MCF 10A (cell line): ENCODE measurements at places on chromosomes 5 and 9. TPM values are rescaled to one million over a fixed set of nuclear protein-coding genes. Genes with fewer than 3 reads are reported as not detected.

- peak; percentile 57 for DNase-seq
Observed at GRCh38 chr5:61575103-61575502, 243.0 kb downstream of the ZSWIM6 start.

DNA sequence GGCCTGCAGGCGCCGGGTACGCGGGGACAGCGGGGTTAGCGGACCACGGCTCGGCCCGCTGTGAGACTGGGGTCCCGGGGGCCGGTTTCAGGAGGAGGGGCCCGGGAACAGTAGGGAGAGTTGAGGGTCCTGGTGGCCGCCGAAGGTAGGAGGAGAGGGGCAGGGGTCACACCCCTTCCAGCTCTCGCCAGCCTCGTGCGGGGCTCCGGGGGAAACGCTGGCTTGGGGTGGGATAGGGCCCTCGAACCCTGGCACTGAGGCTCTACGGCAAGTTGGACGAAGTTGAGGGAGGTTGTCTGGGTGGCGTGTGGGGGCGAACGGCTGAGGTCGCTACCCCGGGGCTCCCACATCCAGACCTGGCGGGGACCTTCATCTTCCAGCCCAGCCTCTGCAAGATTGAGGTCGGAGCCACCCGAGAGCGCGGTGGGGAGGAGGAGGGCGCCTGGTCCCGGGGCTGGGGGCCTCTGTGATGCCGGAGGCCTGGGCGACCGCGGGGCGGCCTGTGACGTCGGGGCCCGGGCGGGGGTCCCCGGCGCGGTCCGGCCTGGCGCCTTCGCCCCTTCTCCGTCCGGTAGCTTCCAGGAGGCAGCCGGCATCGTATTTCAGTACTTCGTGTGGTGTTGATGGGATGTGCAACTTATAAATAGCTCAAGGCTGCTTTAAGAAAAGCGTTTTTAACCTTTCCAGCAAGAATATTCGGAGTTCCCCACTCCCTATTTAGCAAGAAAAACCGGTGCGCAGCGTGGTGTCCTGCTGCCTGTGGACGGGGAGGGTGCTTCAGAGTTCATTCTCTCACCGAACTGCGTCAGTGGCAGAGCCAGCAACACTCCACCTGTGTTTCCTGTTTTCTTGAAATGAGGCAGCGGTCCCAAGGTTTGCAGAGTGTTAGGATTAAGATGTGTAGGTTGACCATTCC, 902 bp downstream of the HABP4 start:
- peak; percentile 18 for DNase-seq

GRCh38 chr5:137714946-137715345, 20.9 kb downstream of the KLHL3 start:
- no peak for DNase-seq

DNA sequence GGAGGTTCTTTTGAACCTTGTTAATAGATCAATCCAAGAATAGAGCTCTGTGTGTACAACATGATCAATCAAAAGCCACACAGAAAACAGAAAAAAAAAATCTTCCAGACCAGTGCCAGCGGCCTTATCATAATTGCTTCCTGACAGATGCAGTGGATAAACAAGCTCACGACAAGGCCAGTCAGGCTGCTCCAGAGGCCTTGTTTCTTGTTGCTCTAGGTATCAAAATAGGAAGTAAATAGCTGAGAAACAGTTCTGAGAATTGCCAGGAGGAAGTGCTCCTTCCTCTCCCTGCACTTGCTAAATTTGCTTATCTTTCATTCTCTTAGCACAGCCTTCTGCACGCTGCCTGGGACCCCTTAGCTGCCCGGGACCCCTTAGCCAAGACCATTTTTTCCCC, 199.0 kb upstream of the TARS1 start:
- no peak for DNase-seq

DNA sequence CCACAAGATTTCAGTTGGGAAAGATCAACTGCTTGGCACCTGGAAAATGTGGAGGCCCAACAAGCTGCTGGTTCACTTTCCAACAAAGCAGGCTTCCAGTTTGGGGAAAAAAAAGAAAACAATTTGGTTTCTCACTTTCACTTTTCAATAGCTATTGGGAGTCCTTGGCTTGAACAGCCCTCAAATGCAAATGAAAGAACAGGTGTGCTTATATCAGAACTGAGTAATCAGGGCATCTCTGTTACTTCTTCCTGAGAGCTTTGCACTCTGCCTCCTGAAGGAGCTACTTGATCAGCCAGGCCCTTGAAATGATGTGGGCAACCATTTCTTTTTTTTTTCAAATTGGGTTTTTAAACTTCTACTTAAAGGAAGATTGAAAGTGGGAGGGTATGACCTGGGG, 73.5 kb downstream of the MFAP3 start:
- no peak for DNase-seq

DNA sequence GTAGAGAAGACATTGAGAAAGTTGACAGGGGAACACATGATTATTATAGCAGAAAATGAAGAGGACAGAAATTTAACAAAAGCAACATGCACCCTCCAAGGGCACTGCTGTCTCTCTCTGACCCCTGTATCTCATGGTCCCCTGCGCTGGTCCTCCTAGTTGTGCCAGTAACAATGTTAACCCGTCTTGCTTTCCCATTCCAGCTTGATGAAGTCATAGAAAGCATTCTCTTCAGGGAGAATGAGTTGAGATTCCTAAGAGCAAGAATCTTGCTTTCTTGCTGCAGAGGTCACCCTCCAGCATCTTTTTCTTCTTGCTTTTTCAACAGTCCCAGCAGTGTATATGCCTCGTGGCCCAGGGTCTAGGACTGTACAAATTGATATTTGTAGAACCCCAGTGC, 279.6 kb upstream of the ADAMTSL1 start:
- DNase-seq: no peak

- no peak for DNase-seq
Observed at GRCh38 chr9:120353506-120353905, 226.5 kb downstream of the CDK5RAP2 start.

DNA sequence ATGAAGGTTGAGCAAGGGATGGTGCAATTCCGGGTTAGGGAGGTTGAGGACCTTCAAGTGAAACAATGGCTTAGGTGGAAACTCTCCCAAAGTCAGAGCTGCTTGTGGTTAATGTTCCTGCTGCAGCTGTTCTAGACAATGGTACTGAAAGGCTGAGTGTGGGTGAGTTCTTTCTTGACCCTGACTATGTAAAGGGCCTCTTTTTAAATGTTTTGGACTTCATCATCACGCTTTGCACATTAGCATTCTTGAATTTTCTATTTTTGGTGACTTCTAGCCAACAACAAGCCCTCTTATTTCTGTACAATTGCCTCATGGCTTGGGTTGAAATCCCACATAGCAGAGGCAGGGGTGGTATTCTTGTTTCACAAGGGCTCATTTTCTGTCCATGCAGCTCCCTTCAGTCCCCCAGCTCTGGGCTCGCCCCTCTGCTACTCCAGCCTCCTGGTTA, 136.3 kb upstream of the ANKRD55 start:
- DNase-seq: no peak

- DNase-seq: peak; percentile 68
Observed at GRCh38 chr5:66757219-66757833, 161.1 kb downstream of the MAST4 start.

DNA sequence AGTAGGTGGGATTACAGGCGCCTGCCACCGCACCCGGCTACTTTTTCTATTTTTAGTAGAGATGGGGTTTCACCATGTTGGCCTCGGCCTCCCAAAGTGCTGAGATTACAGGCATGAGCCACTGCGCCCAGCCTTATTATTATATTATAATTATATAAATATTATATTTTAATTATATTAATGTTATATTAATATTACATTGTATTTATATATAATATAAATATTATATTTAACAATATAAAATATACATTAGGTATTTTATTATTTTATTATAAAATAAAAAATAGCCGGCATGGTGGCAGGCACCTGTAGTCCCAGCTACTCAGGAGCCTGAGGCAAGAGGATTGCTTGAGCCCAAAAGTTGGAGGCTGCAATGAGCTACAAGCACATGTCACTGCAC, 21.6 kb upstream of the GLDC start:
- no peak for DNase-seq

- DNase-seq: no peak
Observed at GRCh38 chr5:123044926-123045617, 8.5 kb upstream of the PPIC start.

GRCh38 chr9:9950813-9951212, 662.0 kb downstream of the PTPRD start:
- no peak for DNase-seq

DNA sequence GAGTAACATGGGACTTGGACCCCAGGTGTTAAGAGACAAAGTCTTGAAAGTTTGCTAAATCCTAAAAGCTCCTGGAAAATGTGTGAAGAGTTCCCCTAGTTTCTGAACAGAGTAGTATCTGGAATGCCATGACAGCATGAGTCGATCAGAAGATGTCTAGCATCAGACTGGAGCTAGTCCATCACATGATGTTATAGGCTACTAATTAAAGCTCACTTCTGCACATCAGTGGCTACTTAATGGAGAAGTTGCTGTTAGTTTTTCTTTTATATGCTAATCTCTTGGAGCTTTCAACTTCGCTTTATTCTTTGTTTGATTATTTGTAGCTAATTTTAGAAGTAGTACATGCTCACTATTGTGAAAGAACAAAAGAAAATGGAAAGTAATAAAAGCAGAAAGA, 471.3 kb upstream of the KLF4 start:
- DNase-seq: no peak

DNA sequence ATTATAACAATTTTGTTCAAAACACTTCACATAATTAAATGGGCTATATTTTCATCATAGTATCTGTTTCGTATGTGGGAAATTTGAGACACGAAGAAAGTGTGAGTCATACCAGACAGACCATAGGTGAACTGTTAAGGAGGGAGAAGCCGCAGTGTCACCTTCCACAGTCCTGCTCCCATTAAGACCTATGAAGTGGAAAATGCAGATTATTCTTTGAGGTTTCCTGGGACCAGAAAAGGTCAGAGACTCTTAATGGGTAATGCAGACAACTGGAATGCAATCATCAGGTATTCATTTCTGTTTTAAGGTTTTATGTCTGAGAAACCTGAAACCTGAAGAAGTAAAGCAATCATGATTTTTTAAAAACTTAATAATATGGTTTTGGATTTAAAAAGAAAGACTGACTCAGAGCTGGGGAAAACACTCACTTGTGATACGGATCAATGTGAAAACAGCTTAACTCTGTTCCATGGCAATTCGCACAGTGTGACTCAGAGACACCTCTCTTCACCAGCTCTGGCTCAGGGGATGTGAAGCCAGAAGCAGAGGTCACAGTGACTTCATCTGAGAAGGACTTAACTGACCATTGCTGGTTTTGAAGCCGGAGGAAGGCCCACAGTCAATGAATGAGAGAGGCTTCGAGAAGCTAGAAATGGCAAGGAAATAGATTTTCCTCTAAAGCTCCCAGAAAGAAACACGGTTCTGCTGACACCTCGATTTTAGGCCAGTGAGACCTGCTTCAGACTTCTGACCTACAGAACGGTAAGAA, 17.2 kb upstream of the GCNT1 start:
- peak; percentile 24 for DNase-seq

DNA sequence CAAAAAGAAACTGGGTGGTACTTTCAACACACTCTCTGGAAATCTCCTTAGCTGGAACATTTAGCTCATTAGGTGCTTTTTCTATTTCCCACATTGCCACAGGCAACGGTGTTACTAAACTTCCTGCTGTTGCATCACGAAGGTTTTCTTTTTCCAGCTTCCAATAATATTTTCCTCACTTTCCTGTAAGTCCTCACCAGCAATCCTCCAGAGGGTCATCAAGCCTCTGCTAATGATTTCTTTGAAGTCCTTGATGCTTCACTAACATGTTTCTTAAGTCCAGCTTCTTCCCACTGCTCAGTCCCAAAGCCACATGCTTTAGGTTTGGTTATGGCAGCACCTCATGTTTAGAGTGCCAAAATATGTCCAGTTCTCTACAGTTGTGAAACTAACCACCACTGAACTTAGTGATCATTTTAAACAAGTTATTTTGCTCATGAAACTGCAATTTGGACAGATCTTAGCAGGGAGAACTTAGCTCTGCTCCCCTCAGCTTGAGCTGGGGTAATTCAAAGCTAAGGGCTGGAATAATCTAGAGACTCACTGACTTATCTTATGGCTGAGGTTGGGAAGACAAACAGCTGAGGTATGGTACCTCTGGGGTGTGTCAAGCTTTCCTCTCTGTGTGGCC, 39.9 kb upstream of the RETREG1 start:
- peak; percentile 86 for DNase-seq

Gene PCDHGA11
- 0.30 and 0.76 TPM in 2 replicates for total RNA-seq

Gene BNC2
- total RNA-seq: not detected in 2 replicates

Gene GLDC
- 2.9 and 3.3 TPM in 2 replicates for total RNA-seq

Gene KIF12
- total RNA-seq: not detected in 2 replicates

Gene NMUR2
- total RNA-seq: not detected in 2 replicates

Gene SNAPC4
- total RNA-seq: 9.6 and 9.9 TPM in 2 replicates
